ENCODE measurements at places on chromosomes 1 and 21. TPM values are rescaled to one million over a fixed set of nuclear protein-coding genes. Genes with fewer than 3 reads are reported as not detected.

Gene NR5A2
- 0.39 TPM for total RNA-seq

- no peaks in the 10 kb centered on the region for H3K36me3 ChIP-seq
- H3K27me3 ChIP-seq, result no peaks in the 10 kb centered on the region
- H3K27ac ChIP-seq, result no peak overlapping the region
- H3K4me3 ChIP-seq, result no peak overlapping the region
These were observed 120.6 kb upstream of the ARHGEF16 start for GRCh38 chr1:3333903-3334302.

DNA sequence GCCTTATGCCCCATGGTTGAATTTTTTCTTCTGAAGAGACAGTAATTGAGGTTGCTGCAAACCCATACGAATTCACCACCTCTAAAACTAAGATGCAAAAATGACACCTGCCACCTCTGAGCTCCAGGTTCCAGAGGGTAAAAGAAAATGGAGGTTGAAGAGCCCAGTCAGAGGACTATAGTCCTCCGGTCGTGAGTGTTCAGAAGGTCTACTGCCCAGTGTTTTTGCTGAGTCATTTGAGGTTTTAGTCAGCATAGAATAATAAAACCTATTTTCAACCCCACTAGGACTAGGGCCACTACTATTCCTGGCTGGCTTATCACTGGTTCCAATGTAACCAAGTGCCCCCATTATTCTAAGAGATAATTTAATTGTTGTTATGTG is 12.9 kb upstream of the SLAMF7 start:
- DNase-seq, result no peak
- H3K4me3 ChIP-seq, result no peak overlapping the region
- H3K27ac ChIP-seq, result no peak overlapping the region
- H3K36me3 ChIP-seq, result no peaks in the 10 kb centered on the region

- DNase-seq, result peak; percentile 65
- no peak overlapping the region for H3K27ac ChIP-seq
- peaks cover 12% of the 10 kb centered on the region for H3K4me1 ChIP-seq
- no peaks in the 10 kb centered on the region for H3K36me3 ChIP-seq
- no peak overlapping the region for H3K4me3 ChIP-seq
These were observed 49.4 kb downstream of the LEPR start for GRCh38 chr1:65469889-65470340.

DNA sequence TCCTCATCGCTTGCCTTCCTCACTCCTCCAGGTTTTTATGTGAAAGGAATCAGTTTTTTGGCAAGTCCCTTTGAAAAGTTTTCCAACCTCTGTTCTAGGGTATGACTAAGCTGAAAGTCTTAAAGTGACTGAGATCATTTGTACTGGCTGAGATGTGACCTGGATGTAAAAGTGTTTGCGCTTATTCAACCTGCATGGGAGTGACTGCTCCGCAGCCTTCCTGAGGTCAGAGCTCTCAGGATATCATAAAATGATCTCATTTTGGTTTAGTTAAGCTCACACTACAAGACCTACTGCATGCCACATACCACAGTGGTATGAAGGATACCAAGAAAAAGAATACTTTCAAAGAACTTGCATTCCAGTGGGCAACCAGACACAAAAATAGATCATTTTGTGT is 29.8 kb upstream of the TADA1 start:
- no peaks in the 10 kb centered on the region for H3K36me3 ChIP-seq
- H3K27ac ChIP-seq, result peak overlapping the region; percentile 82
- peak overlapping the region; percentile 1 for H3K4me3 ChIP-seq

DNA sequence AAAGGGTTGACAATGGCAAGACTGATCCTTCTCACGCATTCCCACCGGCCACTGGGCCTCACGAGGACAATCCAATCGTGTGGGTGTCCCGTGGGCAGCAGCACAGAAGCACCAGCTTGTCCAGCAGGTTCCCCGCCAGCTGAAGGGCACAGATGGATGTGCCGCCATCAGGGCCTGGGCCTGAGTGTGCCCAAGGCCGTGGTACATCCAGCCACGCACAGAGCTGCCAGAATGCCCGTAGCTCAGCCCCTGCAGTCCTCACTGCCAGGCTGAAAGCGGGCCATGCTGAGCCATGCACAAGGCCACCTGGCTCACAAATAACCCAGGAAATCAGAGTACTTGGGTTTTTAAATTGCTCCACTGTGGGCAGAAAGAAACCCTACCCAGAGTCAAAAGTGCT is 7.0 kb downstream of the NPHP4 start:
- no peak overlapping the region for H3K4me3 ChIP-seq
- H3K36me3 ChIP-seq, result no peaks in the 10 kb centered on the region
- H3K27ac ChIP-seq, result no peak overlapping the region
- no peaks in the 10 kb centered on the region for H3K27me3 ChIP-seq

DNA sequence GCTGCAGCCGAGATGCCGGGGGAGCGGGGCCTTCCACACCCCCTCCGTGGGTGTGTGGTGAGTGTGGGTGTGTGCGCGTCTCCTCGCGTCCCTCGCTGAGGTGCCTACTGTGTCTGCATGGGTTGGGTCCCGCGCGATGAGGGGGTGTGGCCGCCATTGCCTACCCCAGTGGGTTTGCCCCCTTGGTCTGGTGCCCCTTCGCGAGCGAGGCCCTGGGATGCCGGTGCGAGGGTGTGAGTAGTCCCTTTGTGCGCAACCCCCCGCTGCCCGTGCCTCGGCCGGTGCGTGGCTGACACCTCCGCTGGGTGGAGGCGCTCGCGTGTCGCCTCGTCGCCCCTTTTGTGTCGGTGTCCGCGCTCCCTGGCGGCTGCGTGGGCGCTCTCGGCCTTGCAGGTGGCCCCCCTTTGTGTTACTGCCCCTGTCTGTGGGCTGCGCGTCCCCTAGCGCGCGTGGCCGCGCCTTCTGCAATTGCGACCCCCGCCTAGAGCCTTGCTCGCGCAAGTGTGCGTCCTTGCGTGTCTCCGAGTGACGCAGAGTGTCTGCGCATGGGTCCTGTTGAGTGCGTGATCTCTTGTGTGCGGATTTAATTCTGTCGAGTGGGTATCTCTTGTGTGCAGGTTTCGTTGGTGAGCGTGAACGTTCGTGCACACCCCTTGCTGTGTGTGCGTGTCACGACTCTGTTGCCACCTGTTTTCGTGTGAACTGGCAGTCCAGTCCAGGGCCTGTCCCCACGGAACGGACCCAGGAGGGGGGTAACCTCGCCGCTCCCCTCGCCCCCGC is 553 bp downstream of the TTC3 start:
- no peaks in the 10 kb centered on the region for H3K27me3 ChIP-seq
- H3K27ac ChIP-seq, result peak overlapping the region; percentile 94
- no peaks in the 10 kb centered on the region for H3K36me3 ChIP-seq
- H3K4me3 ChIP-seq, result peak overlapping the region; percentile 95
- peaks cover 14% of the 10 kb centered on the region for H3K4me1 ChIP-seq

DNA sequence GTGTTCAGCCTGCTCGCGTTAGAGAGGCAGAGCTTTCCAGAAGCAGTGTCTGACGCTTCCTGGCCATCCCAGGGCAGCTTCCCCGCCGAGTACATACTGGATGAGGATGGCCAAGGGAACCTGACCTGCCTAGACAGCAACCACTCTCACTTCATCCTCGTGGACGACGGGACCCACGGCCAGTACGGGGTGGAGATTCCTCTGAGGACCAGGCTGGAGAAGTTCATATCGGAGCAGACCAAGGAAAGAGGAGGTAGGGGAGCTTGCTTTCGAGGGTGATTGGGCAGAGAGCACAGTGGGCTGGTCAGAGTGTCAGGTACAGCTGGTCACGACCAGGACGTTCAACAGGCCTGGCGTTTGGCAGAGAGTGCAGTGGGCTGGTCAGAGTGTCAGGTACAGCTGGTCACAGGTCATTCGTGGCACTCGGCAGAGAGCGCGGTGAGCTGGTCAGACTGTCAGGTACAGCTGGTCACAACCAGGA is 22.4 kb downstream of the TRPM2 start:
- no peak overlapping the region for H3K4me3 ChIP-seq
- H3K36me3 ChIP-seq, result no peaks in the 10 kb centered on the region
- peaks cover 2% of the 10 kb centered on the region for H3K27me3 ChIP-seq
- DNase-seq, result no peak
- H3K27ac ChIP-seq, result no peak overlapping the region

- H3K27ac ChIP-seq, result no peak overlapping the region
- no peak overlapping the region for H3K4me3 ChIP-seq
- no peaks in the 10 kb centered on the region for H3K36me3 ChIP-seq
These were observed 186.1 kb upstream of the MAP1LC3C start for GRCh38 chr1:242184955-242185354.

DNA sequence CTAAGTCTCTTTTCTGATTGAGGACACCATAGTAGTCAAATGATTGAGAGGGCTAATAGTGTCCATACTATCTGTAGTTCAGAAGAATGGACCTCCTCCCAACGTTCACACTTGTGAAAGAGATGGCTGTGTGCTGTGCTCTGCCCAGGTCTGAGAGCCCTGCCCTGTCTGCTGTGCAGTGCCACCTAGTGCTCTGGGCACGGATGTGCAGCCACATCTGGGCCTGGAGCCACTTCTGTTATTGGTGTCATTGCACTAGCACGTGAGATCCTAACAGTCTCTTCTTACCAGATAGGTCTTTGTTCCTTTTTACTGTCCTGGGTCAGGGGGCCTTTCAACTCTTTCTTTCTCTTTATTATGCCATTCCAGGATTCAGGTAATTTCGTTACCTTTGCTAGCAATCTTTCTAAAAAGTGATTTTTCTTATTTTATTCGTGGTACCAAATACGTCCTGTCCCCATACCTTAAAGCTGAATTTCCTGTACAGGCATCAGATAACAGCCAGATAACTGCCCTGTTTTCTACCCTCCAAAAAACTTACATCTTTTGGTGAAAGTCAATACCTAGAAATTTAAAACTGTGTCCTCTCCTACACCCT is 21.7 kb downstream of the INTS3 start:
- peak; percentile 46 for DNase-seq
- H3K4me3 ChIP-seq, result no peak overlapping the region

GRCh38 chr1:114691061-114691460 is 4.3 kb downstream of the AMPD1 start:
- no peak overlapping the region for H3K27ac ChIP-seq
- no peak overlapping the region for H3K4me3 ChIP-seq
- peaks cover 16% of the 10 kb centered on the region for H3K27me3 ChIP-seq
- no peaks in the 10 kb centered on the region for H3K36me3 ChIP-seq
- no peaks in the 10 kb centered on the region for H3K4me1 ChIP-seq

- H3K36me3 ChIP-seq, result peaks cover 29% of the 10 kb centered on the region
- no peak for DNase-seq
- H3K27ac ChIP-seq, result peak overlapping the region; percentile 96
- H3K4me3 ChIP-seq, result no peak overlapping the region
- H3K27me3 ChIP-seq, result no peaks in the 10 kb centered on the region
These were observed 2.8 kb downstream of the PEA15 start for GRCh38 chr1:160207771-160208556.

DNA sequence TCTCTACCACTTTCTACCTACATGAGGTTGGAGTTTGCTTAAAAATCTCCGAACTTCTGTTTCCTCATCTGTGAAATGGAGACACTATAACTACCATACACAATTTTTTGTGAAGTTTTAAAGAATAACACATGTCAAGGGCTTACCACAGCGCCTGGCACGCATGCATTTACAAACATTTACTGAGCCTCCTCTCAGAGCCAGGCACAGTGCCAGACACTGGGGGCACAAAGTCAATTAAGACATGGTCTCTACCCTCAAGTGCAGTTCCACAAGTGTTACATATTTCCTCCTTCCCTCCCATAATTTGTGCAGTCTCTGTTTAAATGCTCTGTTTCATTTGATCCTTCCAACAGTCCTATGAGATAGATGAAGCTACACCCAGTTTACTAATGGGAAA is 356.4 kb upstream of the ESRRG start:
- H3K36me3 ChIP-seq, result no peaks in the 10 kb centered on the region
- no peak overlapping the region for H3K27ac ChIP-seq
- DNase-seq, result no peak

- H3K36me3 ChIP-seq, result no peaks in the 10 kb centered on the region
- no peak overlapping the region for H3K4me3 ChIP-seq
- H3K4me1 ChIP-seq, result no peaks in the 10 kb centered on the region
- H3K27ac ChIP-seq, result no peak overlapping the region
- H3K27me3 ChIP-seq, result no peaks in the 10 kb centered on the region
- no peak for DNase-seq
These were observed 492.3 kb upstream of the PRMT6 start for GRCh38 chr1:106564192-106564591.

GRCh38 chr1:91174734-91175133 is 152.9 kb upstream of the ZNF644 start:
- no peak for DNase-seq
- no peaks in the 10 kb centered on the region for H3K36me3 ChIP-seq
- no peak overlapping the region for H3K4me3 ChIP-seq
- H3K27ac ChIP-seq, result no peak overlapping the region
- H3K4me1 ChIP-seq, result no peaks in the 10 kb centered on the region
- no peaks in the 10 kb centered on the region for H3K27me3 ChIP-seq

DNA sequence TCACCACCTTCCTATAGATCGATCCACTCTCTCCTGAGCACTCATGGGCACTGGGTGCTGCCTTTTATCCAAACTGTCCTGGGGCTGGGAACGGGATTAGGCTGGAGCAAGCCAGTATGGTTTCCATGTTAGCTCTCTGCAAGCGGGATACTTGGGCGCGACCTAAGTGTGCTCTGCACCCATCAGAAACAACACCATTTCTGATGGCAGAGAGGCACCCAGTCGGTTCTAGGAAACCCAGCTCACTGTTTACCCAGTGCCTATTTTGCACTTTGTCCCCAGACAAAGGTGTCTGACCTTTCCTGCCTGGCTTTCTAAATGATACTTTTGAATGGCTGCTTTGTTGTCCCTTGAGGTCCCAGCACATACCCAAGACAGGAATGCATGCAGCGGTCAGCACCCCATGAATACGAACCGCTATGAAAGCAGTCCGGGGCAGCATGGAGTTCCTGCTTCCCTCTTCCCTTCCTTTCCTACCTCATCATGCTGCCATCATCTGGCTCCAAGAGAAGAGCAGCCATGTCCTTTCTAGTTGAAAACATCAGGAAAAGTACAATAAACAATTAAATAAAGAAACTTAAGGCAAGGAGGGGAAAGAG is 83.9 kb downstream of the TRABD2B start:
- H3K27ac ChIP-seq, result no peak overlapping the region
- H3K4me1 ChIP-seq, result no peaks in the 10 kb centered on the region
- no peak for DNase-seq
- peaks cover 2% of the 10 kb centered on the region for H3K27me3 ChIP-seq
- no peak overlapping the region for H3K4me3 ChIP-seq

DNA sequence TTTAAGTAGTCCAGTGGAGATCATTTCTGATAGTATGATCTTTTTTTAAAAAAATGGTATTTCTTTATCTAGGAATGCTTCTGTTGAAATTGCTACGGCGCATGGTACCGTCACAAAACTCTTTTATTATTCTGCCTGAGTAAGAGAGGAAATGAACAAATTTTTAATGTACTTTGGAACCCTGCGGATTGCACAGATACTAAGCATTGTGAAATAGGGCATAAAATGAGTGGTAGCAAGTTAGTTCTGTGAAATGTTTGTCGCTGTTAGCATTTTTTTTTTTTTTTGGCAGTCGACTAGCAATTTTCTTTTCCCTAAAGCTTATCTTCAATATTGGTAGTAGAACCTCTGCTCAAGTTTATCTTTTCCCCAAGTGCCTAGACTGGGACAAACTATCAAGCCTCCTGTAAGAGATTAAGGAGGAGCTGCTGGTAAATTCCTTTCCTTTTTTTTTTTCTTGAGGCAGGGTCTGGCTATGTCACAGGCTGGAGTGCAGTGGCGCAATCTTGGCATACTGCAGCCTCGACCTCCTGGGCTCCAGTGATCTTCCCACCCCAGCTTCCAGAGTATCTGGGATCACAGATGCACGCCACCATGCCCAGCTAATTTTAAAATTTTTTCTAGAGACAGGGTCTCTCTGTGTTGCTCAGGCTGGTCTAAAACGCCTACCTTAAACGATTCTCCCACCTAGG is 2.2 kb downstream of the ITSN1 start:
- H3K27me3 ChIP-seq, result no peaks in the 10 kb centered on the region
- peak overlapping the region; percentile 86 for H3K4me3 ChIP-seq
- peaks cover 9% of the 10 kb centered on the region for H3K4me1 ChIP-seq
